ENCODE measurements at places on chromosomes 5 and 9.

GRCh38 chr9:136521537-136521936, 24.3 kb downstream of the NOTCH1 start:
- DNase-seq = no peak

DNA sequence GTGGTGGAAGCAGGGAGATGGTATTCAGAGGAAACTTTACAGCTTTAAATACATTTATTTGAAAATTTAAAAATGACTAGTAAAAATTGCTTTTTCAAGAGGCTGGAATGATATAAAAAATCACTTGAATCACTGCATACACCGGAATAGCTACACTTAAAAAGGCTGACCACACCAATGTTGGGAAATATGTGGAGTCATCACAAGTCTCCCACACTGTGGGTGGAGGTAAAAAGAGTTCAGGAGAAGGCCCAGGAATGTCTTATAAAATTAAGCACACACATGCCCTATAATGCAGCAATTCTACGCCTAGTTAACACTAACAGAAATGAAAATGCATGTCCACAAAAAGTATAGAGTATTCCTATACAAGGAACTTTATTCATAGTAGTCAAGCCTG, 198.1 kb downstream of the ROR2 start:
- DNase-seq = no peak

GRCh38 chr5:14773588-14773987, 98.0 kb downstream of the ANKH start:
- DNase-seq = no peak

DNA sequence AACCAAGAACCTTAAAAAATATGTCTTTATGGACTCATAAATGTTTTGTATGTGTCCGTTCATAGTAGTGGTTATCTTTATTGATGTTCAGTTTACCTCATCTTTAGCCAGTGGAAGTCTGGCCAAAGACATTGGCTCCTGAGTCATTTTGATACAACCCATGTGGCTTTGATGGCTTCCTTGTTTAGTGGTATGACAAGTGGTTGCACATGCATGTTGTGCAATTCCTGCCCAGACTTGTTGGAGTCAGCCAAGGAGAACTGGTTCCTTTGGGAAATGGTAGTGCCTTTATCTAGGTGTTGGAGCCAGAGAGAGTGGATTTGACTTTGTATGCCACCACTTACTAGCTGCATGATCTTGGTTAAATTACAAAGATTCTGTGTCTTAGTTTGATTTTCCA, 94.3 kb downstream of the RPS23 start:
- no peak for DNase-seq

- no peak for DNase-seq
Measured at GRCh38 chr5:133149345-133149744, 97.5 kb downstream of the HSPA4 start.

DNA sequence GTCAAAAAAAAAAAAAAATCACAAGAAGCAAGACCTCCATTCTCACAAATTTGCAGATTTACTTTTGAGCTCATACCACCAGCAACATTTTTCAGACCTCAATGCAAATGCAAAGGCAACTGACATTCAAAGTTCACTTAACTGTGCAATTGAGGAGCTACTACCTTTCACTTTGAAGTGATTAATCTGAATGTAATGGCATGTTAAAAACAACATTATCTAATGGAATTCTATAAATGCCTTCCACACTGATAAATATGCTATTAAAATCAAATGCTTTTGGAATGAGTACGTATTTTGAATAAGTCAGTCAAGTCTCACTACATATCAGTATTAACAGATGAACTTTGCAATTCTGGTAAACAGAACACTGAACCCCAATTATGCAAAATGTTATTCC, 32.3 kb downstream of the UBQLN1 start:
- no peak for DNase-seq

- DNase-seq = peak; percentile 100
Measured at GRCh38 chr5:138542956-138543729, at the start of gene ETF1. ETF1 (minus strand) TSS chr5:138543236; CDS start chr5:138542918, 318 bp downstream.

DNA sequence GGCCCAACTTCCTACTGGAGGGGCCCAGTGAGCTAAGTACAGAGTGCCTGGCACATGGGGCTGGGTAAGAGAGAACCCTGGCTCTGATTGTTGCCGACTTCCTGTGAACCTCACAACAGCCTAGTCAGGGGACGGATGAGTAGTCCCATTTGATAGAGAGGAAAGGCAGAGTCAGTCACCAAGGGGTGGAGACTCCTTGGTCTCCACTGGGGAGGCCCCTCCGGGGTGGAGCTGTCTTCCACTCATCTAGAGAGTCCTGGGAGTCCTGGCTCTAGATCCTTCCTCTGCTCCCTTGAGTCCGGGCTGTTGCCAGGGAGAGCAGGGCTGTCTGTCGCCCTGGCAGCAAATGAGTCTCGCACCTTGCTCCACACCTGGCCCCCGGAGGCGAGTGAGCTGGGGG, 8.0 kb downstream of the GRK6 start:
- peak; percentile 56 for DNase-seq

GRCh38 chr5:33439905-33440481, 772 bp upstream of the TARS1 start:
- DNase-seq = no peak

- DNase-seq = no peak
Measured at GRCh38 chr5:60183881-60184280, 290.4 kb upstream of the PDE4D start.

DNA sequence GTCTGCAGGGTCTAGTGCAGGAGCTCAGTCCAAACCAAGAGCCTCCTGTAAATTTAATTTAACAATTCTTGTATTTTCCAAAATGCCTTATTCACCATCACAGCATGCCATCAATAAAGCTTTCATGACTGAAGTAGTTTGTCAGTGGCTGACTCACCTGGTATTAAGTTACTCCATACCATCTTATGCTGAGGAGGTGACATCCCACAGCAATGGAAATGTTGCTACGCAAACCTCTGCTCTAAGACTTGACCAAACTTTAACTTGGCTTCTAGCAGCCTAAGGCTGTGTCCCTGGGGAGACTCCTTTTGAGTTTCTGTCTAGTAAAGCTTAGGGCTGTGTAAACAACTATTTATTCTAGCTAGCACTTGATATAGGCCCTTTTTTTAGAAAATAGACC, 1231.3 kb upstream of the CDH18 start:
- no peak for DNase-seq

GRCh38 chr5:139459451-139459934, 3.0 kb downstream of the ECSCR start:
- no peak for DNase-seq

GRCh38 chr5:170757182-170757601, 26.3 kb upstream of the GABRP start:
- no peak for DNase-seq

GRCh38 chr5:169299191-169299662, 1.7 kb downstream of the SLIT3 start:
- no peak for DNase-seq

DNA sequence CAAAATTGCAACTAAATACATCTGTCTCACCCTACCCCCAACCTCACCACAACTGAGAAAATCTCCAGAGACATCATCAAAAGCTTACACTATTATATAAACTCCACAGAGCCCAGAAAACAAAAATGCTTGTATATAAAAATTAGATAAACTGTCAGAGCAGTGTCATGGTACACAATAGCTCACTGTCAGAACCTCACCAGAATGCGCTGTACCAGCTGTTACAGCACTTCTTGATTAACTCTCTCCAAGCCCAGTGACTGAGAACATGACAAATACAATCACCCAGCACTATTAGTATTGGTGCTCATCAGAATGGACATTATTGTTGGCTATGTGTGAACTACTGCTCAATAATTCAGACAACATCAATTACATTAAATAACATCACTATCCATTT, 65.7 kb downstream of the ZDHHC21 start:
- DNase-seq = no peak

- DNase-seq = no peak
Measured at GRCh38 chr5:177132136-177133095, 1.2 kb upstream of the NSD1 start.

GRCh38 chr9:35679091-35679490, 5.4 kb downstream of the CA9 start:
- DNase-seq = no peak

GRCh38 chr5:64587370-64587769, 81.6 kb downstream of the RGS7BP start:
- DNase-seq = no peak

- DNase-seq = no peak
Measured at GRCh38 chr5:73661753-73662152, 35.8 kb downstream of the ARHGEF28 start.

DNA sequence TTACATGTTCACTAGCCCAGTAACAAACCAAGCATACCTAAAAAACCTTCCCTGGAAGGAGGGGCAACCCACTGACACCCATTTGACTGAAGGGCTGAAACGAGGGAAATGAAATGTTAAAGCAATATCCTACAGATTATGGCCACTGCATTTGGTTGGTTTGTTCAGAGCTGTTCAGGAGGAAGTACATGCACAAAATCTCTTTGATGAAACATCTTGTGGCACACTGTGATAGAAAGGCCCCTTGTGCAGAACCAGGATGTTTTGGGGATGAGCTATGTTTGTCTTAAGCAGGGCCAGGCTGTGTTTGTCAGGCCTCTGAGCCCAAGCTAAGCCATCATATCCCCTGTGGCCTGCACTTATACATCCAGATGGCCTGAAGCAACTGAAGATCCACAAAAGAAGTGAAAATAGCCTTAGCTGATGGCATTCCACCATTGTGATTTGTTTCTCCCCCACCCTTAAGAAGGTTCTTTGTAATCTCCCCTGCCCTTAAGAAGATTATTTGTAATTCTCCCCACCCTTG, 467.3 kb upstream of the PIK3R1 start:
- no peak for DNase-seq

- DNase-seq = no peak
Measured at GRCh38 chr5:1520791-1521453, 2.8 kb downstream of the LPCAT1 start.

DNA sequence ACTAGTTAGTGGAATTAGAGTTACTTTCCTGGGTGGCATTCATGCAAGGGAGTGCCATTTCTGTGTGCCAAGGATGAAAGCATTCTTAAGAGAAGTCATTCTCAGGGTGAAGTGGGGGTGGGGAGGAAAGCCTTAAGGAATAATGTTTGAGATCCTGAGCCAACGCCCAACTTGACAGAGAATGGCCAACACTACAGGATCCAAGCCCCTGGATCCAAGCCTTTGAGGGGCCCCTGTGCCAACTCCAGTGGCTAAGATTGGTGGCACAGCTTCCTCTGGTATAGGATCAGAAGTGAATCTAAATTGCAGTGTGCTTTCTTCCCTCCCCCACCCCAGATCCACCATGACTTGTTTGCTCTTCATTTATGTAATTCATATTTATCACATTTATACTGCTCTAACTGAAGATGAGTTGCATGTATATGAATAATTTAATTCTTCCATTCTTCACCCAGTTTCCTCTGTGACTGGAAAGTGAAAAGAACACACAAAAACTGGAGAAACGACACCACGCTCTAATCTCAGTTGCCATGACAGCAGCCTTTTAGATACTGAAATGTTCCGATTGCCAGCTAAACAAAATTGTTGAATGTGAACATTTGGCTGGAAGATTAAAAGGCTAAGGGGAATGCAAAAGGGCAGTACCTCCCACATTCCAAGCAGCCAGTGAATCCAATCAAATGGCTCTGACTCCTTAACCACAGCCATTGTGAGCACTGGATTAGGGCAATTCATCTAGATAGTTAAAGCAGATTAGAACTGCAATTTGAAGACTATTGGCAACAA, 4.5 kb downstream of the ZNF608 start:
- DNase-seq = no peak

DNA sequence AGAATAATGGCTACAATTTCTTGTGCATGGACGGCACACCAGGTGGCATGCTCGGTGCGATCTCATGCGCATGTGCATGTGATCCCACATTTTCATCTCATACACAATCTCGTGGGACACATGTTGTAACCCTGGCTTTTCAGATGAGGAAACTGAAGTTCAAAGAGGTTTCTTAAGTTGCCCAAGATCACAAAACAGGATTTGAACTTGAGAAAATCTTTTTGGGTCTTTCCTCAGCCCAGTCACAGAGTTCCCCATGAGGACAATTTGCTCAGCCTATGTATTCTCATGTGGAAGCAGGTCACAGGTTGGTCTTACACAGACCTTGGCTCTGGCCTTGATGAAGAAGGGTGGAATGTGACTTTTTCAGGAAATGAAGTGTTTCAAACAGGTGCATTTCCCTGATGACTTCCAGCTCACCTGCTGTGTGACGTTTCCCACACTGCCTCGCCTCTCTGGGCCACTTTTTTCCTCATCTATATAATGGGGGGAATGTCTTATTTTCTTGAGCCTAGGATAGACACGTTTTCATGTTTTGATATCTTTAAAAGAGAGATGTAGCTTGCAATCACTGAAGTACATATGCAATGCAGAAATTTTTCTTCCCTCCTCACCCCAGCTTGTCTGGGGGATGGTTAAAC, 7.1 kb upstream of the ORM1 start:
- no peak for DNase-seq

- no peak for DNase-seq
Measured at GRCh38 chr5:33272288-33272687, 168.5 kb upstream of the TARS1 start.

- DNase-seq = no peak
Measured at GRCh38 chr9:127761061-127761460, 17.4 kb downstream of the SH2D3C start.

DNA sequence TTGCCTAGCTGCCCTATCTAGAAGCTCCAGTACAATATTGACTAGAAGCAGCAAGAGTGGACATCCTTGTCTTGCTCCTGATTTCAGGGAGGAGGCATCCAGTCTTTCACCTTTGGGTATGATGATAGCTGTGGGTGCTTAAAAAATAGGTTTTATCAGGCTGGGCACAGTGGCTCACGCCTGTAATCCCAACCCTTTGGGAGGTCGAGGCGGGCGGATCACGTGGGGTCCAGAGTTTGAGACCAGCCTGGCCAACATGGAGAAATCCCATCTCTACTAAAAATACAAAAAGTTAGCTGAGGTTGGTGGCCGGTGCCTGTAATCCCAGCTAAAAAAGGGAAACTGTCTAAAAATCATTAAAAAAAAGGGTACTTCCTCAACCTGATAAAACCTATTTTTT, 2.0 kb upstream of the CAMSAP1 start:
- DNase-seq = no peak

- no peak for DNase-seq
Measured at GRCh38 chr5:135255461-135256178, 143.4 kb downstream of the MACROH2A1 start.

DNA sequence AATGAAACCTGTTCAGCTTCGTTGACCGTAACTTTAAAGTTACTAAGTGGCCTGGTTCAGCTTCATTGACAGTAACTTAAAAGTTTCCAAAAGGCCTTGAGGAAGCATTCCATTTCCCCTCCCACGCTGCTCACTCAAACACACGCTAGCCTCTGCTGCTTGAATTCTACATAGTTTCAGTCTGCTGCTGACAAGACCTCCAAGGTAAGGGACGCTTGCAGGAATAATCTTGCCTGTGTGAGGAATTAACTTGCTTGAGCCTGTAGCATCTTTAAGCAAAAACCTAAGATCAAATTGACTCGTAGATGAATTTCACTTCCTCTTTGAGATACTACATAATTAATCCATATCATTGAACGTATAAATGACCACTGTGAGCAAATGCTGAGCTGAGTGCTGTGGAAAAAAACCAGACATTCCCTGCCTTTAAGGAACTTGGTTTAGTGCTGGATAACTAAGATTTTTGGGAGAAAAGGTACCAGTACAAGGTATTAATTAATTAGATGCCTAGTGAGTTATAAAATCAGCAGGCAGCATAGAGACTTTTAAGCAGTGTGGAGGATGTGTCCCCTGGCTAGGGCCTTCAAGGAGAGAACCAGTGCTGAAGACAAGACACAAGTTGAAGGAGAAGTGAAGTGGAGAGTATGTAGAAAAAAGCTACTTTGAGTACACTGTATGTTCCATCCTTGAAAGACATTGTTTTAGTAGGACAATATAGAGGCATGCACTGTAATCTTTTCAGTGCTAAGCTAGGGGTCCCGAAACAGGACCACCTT, 39.2 kb downstream of the GRAMD2B start:
- DNase-seq = no peak
